ENCODE measurements at places on chromosomes 12 and 14. TPM values are rescaled to one million over a fixed set of nuclear protein-coding genes. Genes with fewer than 3 reads are reported as not detected.

DNA sequence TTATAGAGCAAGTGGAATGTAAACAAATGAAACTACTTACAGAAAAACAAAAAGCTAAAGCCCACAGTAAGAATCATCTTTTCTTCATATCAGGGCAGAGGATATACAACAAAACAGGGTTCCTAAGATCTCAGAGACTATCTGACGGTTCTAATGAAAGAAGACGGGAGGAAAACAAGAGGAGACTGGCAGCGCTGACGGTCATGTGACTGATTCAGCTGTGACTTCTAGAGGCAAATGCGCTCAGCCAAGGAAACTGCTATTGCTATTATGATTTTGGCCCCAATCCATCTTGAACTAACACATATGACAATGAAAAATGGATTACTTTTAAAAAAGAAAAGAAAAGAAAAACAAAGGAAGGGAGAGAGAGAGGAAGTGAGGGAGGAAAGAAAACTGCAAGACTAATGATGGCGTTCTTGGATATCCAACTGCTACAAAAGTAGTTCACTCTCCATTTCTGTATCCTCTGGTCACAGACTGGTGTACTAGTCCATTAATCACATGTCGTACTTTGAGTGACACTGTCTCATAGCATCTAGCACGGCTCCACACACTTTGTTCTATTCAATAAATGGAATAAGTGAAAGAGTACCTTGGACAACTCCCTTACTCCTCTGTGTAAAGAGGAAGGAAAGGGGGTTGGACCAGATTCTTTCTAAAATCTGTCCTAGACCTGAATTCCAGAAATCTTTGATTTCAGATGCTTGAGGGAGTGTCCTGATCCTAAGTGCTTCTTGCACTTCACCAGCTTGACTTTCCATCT lies 119.3 kb downstream of the DAD1 start:
- no peak for DNase-seq

DNA sequence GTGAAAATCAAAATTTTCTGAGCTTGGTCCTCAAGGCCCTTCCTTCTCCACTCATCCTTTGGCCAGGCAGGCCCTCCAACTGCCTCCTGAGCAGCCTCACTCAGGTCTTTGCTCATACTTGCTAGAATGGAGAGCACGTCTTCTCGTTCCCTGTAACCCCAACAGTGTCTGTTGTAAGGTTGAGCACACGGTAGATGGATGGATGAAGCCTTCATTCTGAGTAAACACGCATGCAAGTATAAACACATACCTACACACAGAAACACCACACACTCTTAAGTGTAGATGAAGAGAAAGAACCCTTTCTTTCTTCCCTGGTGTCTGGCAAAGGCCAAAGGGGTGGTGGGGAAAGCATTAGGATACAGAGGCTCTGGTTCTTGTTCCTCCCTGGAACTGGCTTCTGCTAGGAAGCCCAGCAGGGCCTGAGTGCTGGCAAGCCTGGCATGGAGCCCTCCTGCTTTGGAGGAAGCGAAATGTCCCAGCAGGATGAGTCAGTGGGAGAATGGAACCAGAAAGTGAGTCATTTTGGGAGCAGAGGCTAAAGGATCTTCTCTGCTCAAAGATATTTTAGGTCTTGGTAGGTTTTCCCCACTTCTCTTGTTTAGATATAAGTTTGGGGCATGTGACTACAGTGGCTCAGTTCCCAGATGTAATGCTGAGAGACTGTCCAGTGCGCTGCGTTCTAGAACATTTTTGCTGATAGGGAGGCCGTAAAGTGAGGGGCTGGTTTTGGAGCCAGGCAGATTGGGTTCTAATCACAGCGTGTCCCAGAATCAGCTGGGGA lies 127.4 kb downstream of the CACNA1C start:
- DNase-seq: no peak

DNA sequence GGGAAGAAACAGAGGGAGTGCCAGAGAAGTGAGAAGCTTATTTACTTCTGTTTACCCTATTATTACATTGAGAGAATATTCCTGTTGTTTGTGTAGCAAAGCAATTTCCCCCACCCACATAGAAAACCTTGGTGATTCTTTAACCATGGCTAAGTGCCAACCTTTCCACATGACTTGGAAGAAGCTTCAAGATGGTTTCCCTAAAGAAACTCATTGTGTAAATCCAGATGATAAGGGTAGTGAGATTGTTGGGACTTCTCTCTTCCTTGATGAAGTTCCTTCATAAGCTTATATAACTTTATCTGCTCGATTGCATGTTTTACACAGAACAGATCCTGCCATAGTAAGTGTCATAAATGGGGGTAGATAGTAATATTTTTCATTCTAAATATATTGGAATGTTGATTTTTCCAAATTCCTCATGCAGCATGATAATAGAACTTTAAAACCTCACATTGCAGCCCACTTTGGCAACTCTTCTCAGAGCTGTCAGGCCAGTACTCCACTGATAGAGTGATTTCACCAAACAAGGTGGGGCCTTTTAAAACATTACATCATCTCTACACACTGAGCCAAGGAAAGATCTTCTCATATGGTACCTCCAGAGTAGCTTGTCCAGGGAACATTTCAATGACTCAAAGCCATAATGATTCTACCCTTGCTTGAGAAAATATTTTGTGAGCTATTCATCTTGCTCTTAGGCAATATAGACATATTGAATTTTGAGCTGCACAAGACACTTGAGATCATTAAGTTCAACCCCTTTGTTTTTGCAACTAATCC lies 47.8 kb upstream of the KIF21A start:
- no peak for DNase-seq

DNA sequence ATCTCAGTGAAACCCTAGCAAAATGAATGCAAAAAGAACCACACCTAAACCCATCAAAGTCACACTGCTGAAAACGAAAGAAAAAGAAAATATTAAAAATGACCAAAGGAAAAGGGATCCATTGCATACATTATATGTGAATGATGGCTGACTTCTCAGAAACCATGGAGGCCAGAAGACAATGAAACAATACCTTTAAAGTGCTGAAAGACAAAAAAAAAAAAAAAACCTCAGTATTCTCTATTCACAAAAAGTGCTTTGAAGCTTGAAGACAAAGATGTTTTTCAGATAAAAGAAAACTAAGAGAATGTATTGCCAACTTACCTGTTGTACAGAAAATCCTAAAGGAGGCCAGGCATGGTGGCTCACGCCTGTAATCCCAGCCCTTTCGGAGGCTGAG lies 4.5 kb upstream of the EVL start:
- DNase-seq: no peak

DNA sequence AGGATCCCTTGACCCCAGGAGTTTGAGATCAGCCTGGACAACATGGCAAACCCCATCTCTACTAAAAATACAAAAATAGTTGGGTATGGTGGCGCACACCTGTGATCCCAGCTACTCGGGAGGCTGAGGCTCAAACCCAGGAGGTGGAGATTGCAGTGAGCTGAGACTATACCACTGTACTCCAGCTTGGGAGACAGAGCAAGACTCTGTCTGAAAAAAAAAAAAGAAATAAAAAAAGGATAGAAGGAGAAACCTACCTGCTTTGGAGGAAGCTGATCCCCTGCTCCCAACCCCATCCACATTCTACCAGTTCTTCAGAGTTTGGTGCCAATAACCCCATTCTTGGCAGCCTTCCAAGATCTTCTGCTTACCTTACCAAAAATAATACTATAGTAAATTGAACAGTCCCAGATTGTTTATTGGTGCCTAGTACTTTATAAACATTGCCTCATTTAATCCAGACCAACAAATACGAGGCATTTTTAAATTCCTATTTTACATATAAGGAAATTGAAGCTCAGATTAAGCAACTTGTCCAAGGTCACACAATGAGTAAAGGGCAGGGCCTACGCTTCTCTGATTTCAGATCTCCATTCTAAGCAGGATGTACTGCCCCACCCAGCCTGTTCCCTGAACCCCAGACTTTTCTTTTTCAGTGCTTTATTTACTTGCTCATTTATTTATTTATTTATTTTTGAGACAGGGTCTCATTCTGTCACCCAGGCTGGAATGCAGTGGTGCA lies 33.2 kb upstream of the FAM222A start:
- no peak for DNase-seq

GRCh38 chr14:61528591-61529021 lies 166.7 kb upstream of the HIF1A start:
- DNase-seq: peak; percentile 71

- no peak for DNase-seq
These were observed 7.3 kb upstream of the CLMN start for GRCh38 chr14:95326987-95327386.

- DNase-seq: peak; percentile 54
These were observed at the start of gene ARHGAP9 for GRCh38 chr12:57479376-57480115. Gene ARHGAP9, minus strand, starts transcription at chr12:57479866. Its CDS starts 460 bp downstream, at chr12:57479406.

Gene SERPINA10
- not detected for total RNA-seq
